ENCODE measurements at places on chromosomes 13 and 19. TPM values are rescaled to one million over a fixed set of nuclear protein-coding genes. Genes with fewer than 3 reads are reported as not detected.

The MBD3L3 gene
- total RNA-seq = not detected

The IER2 gene
- 26.4 TPM for total RNA-seq

The DKKL1 gene
- 0.26 TPM for total RNA-seq

The KLK13 gene
- not detected for total RNA-seq

The TMED1 gene
- total RNA-seq = 40.1 TPM

The ERICH6B gene
- not detected for total RNA-seq

The OXGR1 gene
- total RNA-seq = not detected

Data from fibroblast of lung (primary cell).